ENCODE measurements at places on chromosomes 4 and X.

DNA sequence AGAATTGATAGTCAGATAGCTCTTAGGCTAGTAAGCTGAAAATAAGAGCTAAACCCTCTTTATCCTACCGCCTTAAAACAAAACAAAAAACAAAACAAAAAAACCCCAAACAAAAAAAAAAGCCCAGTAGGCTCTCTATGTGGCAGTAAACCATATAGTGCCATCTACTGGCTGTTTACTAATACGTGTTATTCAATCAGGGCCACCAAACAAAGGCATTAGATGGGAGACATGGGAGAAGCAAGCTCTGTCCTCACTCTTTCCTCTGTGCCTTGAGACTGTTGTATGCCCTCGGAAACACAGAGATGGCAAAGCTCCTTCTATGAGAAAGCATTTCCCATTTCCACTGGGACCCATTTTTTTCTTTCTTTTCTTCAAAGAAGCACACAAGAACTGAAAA is 148.8 kb upstream of the MID1 start:
- DNase-seq, result no peak

DNA sequence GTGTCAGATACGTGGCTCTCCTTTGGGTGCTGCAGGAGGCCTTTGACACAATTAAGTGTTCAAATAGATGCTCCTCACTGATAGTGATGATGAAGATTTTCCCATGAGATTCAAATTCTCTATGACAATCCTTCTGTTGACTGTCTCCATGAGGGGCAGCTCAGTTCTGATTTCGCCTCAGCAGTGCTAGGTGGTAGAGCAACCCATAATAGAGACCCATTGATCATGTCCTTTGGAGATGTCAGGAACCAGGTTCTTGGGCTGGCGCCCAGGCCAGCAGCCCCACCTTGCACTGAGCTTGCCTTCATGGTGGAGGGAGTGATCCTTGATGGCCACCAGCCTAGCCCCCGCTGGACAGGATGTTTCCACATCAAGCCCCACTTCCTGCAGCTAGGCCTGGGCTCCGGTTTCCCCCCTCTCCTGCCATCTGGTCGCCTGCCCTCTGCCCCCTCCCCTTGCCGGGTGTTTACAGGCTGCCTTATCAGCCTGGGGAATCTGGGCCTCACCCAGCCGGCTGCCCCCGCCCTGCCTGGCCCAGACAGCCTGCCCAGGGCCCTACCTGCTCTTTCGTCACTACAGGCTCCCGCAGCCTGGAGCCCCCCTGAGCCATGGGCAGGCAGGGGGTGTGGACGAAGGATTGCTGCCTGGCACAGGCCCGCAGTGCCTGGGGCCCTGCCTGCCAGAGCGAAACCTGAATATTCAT is 12.6 kb downstream of the ELF4 start:
- no peak for DNase-seq

DNA sequence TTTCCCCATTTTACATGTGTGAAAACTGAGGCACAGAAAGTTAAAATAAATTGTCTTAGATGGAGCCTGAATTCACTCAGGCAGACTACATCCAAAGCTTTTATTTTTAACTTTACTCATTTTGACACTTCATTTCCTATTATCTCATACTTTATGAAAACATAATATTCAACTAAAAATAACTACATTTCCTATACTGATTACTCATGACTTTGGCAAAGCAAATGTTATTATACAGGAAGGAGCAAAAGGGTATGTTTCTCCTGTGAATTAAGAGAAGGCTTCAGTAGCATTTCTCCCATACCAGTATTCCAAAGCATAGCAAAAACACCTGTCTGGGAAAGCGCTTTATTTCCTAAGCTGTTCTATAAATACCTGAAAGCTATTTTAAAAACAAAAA is 178.6 kb downstream of the ADAMTS3 start:
- no peak for DNase-seq

DNA sequence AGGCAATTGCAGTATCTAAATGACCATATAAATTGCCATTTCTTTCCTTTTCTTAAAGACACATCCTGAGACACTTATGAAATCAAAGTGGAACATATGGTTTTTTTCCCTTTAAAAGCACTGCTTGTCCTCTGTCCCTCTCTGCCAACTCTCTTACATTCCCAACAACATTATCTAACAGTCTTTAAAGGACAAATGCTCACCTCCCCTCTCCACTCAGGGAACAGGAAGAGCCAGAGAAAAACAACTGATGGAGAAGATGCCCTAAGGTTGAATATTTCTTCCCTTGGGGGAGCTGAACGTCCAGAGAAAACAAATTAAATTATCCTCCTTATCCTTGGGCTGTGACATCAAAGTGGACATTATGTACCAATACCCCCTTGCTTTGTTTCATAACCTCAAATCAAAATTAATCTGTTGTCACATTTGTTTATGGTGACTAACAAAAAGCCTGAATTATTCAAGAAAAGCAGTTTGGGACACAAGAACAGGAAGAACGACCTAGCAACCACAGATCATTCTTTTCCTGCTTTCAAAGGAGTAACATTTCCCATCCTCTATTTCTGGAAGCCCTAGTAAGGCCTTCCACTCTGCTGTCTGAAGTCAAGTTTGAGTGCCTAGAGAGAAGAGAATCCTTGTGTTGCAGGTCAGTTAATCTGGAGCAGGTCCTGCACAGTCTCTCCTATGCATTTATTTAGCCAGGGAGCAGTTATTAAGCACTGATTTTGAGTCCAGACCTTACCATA is 52.6 kb upstream of the PAGE1 start:
- DNase-seq, result no peak

GRCh38 chr4:3435686-3435956 is 6.1 kb upstream of the HGFAC start:
- DNase-seq, result no peak

DNA sequence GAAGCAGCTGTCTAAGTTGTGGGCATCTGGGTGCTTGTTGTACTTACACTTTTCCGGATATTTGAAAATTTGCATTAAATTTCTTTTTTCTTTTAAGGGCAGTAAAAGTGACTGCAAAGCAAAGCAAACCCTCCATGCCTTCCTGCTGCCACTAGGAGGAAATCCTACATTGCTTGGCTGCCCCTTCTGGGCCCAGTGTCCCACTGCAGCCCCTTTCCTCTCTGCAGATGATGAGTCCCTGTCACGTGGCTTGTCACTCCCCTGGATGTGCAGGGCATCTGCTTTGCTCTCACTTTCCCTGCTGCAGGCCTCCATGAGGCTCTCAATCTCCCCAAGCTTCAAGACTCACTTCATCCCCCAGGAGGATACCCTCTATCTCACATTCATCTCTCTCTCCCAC is 12.7 kb downstream of the TSR2 start:
- DNase-seq, result no peak

- no peak for DNase-seq
Observed at GRCh38 chr4:8573266-8573665, 6.9 kb upstream of the GPR78 start.

DNA sequence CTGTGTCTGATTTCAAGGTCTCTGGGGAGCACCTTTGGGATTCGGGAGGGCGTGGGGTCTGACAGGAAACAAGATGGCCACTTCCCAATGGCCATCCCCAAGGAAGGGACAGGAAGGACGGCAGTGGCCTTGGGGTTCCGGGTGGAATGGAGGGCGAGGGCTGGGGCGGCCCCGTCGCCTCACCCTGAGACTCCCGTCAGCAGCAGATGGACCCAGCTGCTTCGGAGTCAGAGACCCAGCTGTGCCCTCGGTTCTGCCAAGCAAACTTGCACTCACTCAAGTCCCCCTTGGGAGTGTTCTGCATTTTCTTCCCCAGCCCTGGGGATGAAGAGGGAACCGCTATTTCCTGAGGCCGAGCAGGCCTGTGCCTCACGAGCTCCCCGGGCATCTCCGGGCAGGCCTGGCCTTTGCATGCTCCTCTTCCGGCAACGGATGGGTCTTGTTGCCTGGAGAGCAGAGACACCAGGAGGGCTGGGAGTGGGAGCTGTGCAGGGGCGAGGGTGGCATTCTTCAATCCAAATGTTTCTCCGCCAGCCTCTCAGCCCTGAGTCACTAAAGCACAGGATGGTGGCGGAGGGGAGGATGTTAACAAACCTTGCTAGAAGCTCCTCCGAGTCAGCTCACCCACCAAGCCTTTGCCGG is 6.8 kb upstream of the DUSP9 start:
- DNase-seq, result no peak

GRCh38 chrX:129654652-129655546 is at the start of gene APLN:
Gene APLN (minus strand): TSS chrX:129654956. CDS start chrX:129654630, 326 bp downstream.
- no peak for DNase-seq

- DNase-seq, result no peak
Observed at GRCh38 chr4:76342191-76342590, 35.7 kb downstream of the STBD1 start.

GRCh38 chr4:37749398-37749988 is 63.3 kb upstream of the RELL1 start:
- DNase-seq, result no peak

DNA sequence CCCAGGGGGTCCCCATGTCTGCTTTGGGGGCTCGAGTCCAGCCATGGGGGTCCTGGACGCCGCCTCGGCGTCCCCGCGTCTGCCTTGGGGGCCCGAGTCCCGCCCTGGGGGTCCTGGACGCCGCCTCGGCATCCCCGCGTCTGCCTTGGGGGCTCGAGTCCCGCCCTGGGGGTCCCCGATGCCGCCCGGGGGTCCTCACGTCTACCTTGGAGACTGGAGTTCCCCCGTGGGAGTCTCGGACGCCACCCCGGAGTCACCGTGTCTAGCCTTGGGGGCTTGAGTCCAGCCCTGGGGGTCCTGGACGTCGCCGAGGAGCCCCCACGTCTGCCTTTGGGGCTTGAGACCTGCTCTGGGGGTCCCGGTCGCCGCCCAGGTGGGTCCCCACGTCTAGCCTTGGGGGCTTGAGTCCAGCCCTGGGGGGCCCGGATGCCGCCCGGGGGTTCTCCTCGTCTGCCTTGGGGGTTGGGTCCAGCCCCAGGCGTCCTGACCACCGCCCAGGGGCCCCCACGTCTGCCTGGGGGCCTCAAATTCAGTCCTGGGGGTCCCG is 1.1 kb upstream of the GTPBP6 start:
- DNase-seq, result peak; percentile 67

DNA sequence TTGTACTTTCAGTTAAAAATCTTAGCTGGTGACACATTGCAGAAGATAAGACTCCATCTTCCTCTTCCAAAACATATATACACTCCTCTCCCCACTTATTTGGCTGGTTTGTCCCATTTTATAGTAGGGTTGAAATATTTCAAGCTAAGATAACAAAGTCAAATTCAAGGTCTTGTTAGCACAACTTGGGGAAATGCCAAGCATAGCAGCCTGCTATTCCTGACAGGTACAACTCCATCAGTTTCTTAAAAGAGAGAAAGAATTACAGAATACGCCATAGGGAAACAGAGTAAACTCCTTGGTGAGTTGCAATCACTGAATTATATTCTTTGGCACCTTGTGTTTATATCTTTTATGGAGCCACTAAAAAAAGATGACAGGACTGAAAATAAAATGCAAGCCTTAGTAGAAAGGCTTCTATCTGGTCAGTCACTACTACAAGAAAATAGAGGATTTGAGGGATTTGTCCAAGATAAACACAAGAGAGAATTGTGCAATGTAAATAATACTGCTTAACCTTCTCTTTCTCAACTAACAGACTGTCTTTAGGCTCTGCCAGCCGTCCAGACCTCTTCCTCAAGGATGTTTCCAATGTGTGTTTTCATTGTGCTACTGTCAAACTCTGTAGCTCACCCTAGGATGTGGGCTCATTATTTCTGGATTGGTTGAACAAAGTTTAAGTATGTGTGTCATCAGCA is 170.3 kb downstream of the VEGFC start:
- no peak for DNase-seq

GRCh38 chr4:28225689-28226353 is 1365.2 kb downstream of the STIM2 start:
- no peak for DNase-seq

GRCh38 chr4:7402526-7402925 is 32.2 kb downstream of the PSAPL1 start:
- no peak for DNase-seq

DNA sequence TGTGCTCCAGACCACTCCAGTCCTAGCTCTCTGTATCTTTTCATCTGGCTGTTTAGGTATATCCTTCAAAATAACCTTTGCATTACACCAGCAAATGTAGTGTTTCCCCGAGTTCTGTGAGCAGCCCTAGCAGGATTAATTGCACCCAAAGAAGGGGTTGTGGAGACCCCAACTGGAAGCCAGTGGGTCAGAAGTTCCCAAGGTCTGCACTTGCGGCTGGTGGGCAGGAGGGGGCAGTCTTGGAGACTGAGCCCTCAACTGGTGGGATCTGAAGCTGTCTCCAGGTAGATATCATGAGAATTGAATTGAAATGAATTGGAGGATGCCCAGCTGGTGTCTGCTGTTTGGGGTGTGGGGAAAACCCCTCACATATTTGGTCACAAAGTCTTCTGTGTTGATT is 1485.3 kb upstream of the TENM3 start:
- DNase-seq, result no peak

GRCh38 chrX:136021160-136021559 is 35.9 kb downstream of the SLC9A6 start:
- DNase-seq, result no peak

DNA sequence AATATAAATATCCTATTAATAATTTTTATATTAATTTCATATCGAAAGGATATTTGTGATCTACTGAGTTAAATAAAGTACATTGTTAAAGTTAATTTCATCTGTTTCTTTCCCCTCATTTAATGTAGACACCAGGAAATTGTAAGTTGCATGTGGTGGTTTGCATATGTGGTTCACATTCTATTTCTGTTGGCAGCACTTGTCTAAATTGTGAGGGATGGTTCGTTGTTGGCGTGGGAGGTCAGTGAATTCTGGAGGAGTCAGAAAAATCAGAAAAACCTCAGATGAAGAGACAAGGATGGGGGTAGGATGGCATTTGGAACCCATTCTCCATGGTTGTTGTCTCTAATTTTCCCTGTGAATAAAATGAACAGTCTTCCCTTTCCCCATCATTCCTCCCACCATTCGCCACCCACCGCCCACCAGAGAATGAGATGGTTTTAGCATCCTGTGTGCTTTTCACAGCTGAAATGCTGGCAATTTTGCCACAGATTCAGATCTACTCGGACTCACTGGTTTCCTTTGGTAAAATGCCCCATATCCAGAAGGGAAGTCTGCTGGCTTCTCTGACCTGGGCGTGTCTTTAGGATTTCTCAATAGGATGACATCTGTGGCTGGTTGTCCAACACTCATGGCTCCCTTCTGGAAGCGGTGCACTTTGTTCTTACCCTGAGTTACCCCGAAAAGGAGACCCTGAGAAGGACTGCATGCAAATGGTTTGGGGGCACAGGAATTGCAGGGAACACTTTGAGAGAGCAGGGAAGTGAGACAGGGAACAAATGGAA is 52.3 kb downstream of the LGI2 start:
- DNase-seq, result no peak

- no peak for DNase-seq
Observed at GRCh38 chrX:56932653-56933339, 62.5 kb downstream of the SPIN3 start.

- no peak for DNase-seq
Observed at GRCh38 chr4:120824946-120825345, 97.6 kb downstream of the PRDM5 start.

DNA sequence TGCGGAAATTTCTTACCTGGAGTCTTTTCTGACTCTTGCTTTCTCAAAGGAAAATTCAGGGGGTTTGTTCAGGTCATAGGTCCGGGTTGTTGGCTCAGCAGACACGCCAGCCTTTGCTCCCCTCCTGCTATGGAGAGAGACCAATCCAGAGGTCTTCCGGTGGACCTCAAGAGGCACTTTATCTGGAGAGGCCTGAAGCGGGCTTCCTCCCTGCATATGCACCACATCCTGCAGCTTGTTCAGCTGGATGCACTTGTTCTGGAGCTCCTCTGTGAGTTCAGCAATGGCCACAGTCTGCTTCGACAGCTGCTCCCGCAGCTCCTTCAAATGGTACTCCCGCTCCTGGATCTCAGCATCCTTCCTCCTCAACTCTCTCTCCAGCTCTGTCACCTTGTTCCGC is 10.5 kb downstream of the PRKG2 start:
- no peak for DNase-seq

Data from activated naive CD4-positive, alpha-beta T cell treated with anti-CD3 and anti-CD28 coated beads, Interleukin-2, amount 50 U/mL, for 72 hours (primary cell).